ENCODE measurements at places on chromosomes 1 and 21.

DNA sequence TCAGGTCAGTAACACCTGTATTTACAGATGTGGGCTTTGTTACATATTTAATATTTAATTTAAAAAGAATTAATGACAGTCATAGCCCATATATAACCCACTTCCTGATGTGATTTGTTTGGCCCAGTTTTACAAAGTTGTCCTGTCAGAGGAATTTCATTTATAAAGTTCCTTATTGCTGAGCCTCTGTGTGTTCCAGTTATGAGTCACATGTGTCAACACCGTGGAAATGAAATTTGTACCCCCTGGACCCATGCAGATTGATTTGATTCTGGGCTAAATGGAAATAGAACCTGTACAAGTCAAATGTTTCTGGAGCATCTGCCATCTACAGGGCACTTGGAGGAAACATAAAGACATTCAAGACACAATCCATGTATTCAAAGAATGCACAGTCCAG is 149.2 kb downstream of the CACNA1E start:
- DNase-seq: no peak

- DNase-seq: no peak
Observed at GRCh38 chr21:36463991-36464390, 15.9 kb downstream of the CLDN14 start.

DNA sequence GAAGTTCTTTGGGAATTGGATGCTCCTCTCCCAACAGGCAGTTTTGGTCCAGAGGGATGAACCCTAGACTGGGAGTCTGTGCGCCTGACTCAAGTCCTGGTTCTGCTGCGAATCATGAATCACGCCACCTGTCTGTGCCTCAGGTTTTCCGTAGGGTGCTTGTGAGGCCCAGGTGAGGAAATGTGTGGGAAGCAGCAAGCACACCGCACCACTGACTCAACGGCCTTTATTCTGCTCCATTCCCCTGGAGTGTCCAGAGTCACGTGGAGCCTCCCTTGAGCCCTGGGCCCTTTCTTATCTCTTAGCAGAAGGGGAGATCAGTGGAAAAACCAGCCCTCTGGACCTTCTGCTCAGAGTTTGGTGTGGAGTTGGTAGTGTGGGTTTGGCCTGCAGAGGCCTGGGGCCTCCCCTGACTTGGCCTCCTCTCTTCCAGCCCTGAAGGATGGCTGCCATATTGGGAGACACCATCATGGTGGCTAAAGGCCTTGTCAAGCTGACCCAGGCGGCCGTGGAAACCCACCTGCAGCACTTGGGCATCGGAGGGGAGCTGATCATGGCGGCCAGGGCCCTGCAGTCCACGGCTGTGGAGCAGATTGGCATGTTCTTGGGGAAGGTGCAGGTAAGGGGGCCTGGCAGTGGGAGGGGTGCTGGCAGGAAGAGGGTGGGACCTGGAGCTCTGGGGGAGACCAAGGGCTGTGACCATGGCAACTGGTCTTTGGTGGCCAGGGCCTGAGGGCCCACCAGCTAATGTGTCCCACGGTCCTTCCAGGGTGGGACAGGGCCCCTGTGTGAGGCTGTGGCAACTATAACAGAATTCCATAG is 21.1 kb downstream of the COQ8A start:
- peak; percentile 14 for DNase-seq

DNA sequence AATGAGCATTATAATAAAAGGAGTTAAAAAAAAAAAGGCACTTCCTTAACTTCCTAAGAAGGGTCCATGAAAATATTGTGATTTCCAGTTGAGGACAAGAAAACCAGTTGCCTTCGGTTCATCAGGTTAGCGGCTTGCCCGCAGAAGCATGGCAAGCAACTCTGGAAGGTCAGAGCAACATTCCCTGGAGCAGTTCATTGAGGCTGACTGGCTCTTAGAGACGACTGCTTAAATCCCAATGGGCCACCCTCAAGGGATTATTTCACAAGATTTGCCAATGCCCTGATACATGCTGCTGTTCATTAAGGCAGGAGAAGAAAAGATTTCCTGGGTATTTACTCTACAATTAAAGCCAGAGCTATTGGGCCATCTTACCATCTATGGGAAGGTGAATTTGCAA is 29.0 kb upstream of the CASQ2 start:
- DNase-seq: no peak

DNA sequence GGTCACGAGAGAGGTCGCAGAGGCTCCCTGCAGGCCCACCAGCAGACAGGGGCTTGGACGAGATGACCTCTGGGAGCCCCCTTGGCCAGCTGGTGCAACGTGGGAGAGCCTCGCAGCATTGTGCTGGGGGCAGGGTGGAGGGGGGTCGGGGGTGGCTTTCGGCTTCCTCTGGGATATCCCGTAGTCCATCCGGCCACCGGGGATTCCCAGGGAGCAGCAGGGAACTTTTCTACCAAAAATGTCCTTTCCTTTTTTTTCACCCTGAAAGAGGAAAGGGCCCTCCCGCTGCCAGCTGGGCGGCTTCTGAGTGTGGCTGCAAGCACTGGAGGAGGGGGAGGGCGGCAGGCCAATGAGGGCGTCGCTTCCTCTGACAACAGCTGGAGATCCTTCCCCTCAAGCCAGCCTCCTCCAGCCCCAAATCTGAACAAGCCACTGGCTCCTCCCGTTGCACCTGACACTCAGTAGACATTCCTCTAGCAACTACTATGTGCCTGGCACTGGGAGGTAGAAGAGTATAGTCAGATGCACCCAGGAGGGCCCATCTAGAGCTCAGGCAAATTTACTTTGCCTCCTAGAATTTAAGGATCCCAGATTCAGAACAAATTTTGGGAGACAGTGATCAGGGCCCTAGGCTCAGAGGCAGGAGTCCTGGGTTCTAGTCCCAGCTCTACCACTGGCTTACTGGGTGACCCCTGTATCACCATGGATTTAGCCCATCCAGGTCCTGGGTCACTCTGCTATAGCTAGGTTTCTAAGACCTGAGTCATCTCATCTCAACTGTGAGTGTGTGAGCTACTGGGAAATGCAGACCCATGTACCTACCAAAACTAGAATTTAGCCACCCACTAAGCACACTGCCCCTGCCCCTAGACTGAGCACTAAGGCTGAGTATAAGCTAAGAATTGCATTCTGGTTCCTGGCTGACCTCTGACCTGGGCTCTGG is 2.7 kb downstream of the MOB3C start:
- DNase-seq: peak; percentile 94

DNA sequence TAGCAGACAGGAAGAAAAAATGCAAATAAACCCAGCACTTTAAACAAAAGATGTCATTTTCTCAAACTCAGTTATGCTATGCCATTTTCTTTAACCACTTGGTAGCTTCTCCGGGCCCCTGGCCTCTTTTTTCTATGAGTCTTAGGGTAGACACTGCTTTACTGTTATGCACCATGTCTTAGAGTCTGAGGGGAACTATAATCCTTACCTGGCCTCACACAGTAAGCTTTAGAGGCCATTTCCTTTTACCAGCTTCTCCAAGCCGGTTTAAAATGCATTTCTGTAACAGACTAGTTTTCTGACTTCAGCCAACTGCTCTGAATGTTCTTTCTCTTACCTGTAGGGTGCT is 73.7 kb upstream of the EDEM3 start:
- DNase-seq: no peak

DNA sequence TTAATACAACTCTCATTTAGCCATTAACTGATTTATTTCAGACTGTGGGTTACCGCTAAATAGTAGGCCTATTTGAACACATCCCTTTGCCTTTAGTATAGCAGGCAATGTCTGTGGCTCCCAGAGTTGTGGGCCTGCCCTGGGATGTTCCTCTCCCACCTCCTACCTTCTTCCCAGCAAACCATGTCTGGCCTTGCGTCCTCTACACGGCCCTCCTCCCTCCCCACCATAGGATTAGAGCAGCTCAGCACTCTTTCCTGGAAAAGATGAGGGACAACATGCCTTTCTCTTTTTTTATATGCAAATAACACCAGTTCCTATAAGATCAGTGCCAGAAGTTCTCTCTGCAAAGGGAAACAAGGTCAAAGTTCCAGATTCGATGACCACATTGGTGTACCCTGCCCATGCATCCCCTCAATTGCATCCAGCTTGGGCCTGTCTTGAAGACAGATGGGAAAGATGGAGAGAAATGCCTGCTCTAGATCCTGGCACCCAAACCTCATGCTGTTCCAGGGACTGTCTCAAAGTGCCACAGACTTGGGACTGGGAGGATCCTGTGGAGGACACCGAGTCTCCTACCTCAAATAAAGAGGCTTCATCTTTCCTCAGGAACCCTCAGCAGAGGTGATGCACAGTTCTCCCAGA is 57.2 kb downstream of the CD46 start:
- no peak for DNase-seq

- no peak for DNase-seq
Observed at GRCh38 chr1:115467196-115467595, 129.1 kb upstream of the NGF start.

DNA sequence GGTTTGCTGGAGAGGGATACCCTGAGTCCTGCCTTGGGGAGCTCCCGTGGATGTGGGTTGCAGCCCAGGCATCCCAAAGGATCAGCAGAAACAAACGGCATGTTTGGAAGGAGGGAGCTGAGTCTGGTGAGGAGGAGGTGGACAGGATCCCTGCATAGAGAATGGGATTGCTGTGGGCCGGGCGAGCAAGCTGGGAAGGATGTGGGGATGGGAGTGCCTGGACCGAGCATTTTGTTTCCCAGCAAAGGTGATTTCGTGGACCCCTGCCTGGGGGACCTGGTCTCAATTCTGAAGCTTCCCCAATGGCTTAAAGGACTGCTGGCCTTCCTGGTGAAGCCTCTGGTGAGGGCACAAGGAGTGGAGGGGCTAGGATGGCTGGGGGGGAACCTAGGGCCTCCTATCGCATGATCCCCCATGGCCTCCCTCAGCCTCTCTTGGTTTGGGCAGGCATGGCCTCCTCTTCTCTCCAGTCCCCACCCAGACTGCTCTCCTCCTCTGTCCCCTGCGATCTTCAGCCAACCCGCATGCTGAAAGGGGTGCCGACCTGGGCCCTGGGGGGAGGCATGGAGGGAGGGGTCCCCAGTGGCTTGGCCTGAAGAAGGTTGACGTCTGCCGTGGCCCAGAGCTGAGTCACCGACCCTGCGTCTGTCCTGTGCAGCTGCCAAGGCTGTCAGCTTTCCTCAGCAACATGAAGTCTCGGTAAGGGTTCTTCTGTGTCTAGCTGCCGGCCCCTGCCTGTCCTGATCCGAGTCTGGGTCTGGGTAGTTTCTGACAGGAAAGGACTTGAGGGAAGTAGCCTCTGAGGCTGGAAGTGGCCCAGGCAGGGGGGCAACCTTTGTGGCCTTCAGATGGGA is 16.3 kb downstream of the FAAH start:
- no peak for DNase-seq

DNA sequence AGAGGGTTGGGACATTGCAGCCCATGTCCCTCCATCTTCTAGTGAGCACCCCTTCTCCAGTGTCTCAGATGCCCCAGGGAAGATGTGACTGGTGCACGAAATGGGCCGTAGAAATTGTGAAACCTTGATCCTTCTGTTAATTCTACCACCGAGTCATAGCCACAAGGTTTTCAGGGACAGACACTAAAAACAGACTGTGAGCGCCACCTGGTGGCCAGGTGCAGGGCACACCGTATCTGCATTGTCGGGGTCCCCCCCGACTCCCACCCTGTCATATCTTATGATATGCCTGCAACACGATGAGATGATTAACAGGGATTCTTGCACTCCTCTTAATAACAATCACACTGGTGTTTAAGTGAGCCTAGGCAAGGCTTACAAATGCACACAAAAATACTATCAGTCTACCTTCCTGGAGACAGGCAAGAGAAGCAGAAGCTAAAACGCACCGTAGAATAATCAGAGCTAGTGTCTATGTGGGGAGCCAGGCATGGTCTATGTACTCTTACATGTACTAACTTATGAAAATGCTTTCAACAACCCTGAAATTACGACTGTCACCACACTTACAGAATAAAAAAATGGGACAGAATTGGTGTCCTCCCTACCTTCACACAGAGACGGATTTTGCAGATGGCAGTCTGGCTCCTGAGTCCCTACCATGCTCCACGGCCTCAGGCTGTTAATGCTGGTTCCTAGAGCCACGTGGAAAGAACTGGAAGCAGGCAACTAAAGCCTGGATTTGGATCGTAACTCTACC is 57.9 kb downstream of the FHAD1 start:
- peak; percentile 59 for DNase-seq
